ENCODE measurements at places on chromosomes 4 and X.
A peak's percentile ranks its signal among the peaks of the same experiment; 100 is the strongest.

- no peak for DNase-seq
Measured at GRCh38 chr4:101160792-101161592, 186.3 kb downstream of the PPP3CA start.

- DNase-seq: peak; percentile 4
Measured at GRCh38 chr4:80386281-80386886, 50.9 kb downstream of the CFAP299 start.

GRCh38 chr4:56823933-56824600 lies 2.6 kb upstream of the SPINK2 start:
- no peak for DNase-seq

- DNase-seq: no peak
Measured at GRCh38 chr4:184856277-184856609, 30.5 kb upstream of the ACSL1 start.

GRCh38 chr4:173463816-173464215 lies 64.9 kb upstream of the SCRG1 start:
- no peak for DNase-seq

DNA sequence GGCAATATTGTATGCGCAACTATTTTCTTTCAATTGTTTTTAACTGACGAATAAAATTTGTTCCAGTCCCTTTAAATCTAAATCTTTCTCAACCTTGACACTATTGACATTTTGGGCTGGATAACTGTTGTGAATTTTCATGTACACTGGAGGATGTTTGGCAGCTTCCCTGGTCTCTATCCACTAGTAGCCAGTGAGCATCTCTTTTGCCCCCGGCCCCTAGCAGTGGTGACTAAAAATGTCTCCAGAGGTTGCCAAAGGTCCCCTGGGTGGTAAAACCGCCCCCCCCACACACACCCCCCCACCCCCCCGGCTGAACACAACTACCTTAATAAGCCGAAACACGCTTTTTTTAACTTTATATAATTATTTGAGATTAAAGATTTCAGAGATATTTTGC lies 514 bp downstream of the FANCB start:
- DNase-seq: peak; percentile 13

- DNase-seq: no peak
Measured at GRCh38 chr4:38387348-38387747, 276.7 kb upstream of the KLF3 start.

DNA sequence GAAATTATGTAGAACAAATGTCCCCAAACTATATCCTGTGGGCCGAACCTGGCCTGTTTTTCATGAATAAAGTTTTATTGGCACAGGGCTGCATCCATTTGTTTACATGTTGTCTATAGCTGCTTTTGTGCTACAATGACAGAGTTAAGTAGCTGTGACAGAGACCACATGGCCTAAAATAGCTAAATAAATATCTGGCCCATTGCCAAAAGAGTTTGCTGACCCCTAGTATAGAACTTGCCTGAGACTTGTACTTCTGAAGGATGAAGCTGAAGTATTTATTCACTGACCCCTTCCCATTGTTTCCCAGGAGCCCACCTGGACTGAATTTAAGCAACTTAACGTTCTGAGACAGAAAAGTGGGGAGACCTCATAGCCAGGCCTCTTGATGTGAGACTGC lies 325.6 kb downstream of the FRMPD4 start:
- no peak for DNase-seq

DNA sequence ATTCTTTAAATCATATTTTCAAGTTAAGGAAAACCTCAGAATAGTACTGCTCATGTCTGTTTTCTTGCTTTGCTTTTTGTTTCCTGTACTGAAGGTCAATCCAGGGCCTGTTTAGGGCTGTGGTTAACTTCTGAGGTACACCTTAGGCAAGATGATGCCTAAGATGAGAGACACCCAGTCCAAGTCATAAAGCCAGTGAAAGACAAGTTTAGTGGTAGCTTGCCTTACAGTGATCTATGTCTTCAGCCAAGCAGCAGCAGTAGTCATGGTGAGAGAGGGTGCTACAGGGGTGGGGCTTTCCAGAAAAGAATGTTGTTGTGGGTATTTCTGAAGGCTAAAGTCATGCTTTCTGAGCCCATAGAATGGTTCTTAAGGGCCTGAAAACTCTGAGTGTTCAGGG lies 173.7 kb downstream of the VSIG4 start:
- no peak for DNase-seq

- DNase-seq: no peak
Measured at GRCh38 chr4:48904101-48904500, 2.5 kb downstream of the OCIAD2 start.

- no peak for DNase-seq
Measured at GRCh38 chr4:161823450-161823849, 340.4 kb downstream of the FSTL5 start.

GRCh38 chrX:112896051-112896450 lies 55.4 kb upstream of the AMOT start:
- DNase-seq: no peak

GRCh38 chr4:159768016-159768415 lies 665.1 kb downstream of the RAPGEF2 start:
- DNase-seq: no peak

GRCh38 chr4:41102414-41103092 lies 111.8 kb downstream of the APBB2 start:
- DNase-seq: no peak

DNA sequence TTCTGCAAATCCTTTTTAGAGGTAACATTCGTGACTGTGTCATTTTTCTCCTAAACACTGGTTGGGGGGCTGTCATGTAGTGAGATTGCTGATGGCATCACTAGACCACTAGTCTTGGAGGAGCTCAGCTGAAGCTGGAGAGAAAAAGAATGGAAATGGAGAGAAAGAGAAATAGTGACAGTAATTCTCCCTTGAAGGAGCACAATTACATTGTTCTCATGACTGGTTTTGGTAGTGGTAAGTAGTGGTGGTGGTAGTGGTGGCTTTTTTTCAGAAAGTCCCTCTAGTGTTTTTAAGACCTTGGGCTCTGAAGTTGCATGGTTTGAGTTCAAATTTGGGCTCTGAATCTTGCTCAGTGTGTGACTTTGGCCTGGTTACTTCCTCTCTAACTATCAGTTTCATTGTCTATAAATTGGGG lies 99.8 kb downstream of the LARP7 start:
- no peak for DNase-seq

GRCh38 chrX:12080265-12080664 lies 58.0 kb upstream of the FRMPD4 start:
- peak; percentile 37 for DNase-seq

DNA sequence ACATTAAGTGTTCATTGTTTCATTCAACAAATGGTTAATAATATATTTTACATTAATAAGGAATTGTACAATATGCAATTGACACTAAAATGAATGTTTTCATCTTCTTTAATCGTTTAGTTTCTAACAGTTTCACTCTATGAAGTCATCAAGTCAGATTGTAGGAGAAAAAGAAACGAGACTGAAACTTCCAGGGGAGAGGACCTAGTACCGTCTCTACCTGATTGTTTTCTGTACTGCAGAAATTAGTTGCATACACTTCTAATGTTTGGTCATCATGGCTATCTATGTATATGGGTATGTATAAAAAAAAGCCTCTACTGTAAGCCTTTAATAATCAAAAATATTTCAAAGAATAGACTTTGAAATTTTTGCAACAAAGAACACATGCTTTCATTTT lies 1350.9 kb downstream of the ARAP2 start:
- no peak for DNase-seq

- DNase-seq: no peak
Measured at GRCh38 chr4:173242466-173243250, 74.0 kb downstream of the GALNT7 start.

- DNase-seq: no peak
Measured at GRCh38 chrX:46812445-46812844, 24.4 kb upstream of the RP2 start.

Data from H7 (cell line).